RPMI8226 (cell line): ENCODE measurements at places on chromosomes 13 and 19.

- no peak for DNase-seq
Observed at GRCh38 chr13:46489586-46490023, 63.4 kb upstream of the LRCH1 start.

GRCh38 chr13:86825410-86825809 lies 845.8 kb upstream of the SLITRK5 start:
- no peak for DNase-seq

GRCh38 chr19:41774515-41774980 lies 19.2 kb downstream of the CEACAM6 start:
- no peak for DNase-seq

GRCh38 chr13:84645196-84646012 lies 763.1 kb upstream of the SLITRK1 start:
- no peak for DNase-seq
